ENCODE measurements at places on chromosomes 7 and 10.

DNA sequence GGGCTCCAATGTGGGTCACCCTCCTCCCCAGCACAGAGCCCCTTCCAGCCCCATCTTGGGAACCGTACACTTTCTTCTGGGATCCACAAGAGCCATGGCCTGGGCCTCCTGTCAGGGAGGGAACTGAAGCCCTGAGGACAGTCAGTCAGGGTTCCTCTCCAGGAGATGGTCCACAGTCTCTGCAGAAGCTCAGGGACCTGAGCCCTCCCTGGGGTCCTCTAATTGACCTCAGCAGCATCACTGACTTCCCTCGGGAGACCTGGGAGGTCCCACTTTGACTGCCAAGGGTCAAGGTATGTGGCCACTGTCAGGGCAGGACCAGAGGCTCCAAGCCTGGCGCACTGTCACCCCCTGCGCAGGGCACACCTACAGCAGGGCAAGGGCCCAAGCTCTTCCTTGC, 32.3 kb downstream of the NOD1 start:
- no peak for DNase-seq

DNA sequence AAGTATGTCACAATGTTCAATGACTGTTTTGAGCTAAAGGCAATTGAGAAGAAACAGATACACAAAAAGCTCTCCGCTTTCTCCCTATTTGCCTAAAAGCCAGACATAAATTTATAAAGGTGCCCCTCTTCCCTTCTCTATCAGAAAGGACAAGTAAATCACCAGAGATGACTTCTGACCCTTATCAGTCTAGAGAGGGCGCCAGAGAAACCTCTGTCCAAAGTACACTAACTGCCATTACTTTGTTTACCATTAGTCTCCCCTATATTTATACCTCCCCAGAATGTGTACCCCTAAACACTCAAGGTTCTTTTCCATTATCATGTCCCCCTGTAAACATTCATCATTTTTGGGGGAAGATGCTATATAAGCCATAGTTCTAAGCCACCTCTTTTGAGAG, 49.3 kb downstream of the TPK1 start:
- DNase-seq: peak; percentile 35

DNA sequence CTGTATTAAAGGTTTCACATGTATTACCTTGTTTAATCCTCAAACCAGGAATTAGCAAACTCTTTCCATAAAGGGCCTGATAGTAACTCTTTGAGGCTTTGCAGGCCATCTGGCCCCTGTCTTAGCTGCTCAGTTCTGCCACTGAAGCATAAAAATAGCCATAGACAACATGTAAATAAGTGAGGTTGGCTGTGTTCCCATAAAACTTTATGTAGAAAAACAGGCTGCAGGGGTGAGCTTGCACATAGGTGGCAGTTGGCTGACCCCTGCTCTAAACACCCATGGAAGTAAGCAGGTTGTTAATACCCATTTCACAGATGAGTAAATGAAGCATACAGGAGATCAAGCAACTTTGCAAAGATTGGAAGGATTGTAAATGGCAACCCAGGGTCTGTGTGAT, 1279.2 kb upstream of the AUTS2 start:
- DNase-seq: no peak

DNA sequence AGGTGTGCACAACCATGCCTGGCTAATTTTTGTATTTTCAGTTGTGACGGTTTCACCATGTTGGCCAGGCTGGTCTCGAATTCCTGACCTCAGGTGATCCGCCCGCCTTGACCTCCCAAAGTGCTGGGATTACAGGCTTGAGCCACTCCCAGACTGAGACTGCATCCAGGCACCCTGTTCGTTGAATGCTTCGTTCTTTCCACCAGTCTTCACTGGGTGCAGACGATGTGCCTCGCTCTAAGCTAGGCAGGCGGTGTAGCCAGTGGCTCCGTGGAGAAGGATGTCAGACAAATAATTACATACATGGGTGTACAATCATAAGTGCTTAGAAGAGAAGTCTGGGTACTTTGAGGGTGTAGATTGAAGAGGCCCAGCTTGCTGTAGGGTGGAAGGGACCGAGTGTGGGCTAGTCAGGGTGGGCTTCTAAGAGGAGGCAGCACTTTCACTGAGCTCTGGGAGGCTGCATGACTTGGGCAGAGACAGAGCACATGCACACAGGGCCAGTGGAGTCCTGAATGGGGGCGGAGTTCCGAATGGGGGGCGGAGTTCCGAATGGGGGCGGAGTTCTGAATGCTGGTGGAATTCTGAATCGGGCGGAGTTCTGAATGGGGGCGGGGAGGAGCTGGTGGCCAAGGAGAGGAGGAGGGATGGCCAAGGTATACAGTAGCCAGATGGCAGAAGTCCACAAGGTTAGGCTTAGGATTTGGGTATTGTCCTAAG, 74.3 kb downstream of the COL26A1 start:
- peak; percentile 65 for DNase-seq

DNA sequence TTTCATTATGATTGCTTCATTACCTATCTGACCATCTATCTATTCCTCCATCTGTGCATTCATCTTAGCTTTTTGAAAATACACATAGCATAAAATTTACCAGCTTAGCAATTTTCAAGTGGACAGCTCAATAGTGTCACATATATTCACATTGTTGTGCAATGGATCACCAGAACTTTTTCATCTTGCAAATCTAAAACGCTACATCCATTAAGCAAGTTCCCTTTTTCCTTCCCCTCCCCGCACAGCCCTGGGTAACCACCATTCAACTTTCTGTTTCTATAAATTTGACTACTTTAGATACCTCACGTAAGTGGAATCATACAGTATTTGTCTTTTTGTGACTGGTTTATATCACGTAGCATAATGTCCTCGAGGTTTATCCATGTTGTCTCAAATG, 78.0 kb upstream of the ADRB1 start:
- DNase-seq: no peak

DNA sequence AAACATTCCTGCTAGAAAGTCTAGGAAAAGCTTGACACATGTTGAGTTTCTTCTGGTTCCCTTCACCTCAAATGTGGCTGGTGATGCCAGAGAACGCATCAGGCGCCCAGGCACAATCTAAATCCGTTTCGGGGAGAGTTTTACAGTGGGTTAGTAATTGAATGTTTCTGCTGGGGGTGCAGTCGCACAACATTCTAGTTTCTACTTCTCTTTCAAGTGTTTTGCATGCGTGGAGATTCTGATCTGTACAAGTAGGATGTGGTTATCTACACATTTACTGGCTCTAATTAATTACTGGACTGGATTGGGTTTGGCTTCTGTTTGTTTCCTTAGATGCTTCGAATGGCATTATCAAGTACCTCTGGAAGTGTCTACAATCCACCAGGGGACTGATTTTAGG, 173.8 kb downstream of the TMEM26 start:
- DNase-seq: no peak

DNA sequence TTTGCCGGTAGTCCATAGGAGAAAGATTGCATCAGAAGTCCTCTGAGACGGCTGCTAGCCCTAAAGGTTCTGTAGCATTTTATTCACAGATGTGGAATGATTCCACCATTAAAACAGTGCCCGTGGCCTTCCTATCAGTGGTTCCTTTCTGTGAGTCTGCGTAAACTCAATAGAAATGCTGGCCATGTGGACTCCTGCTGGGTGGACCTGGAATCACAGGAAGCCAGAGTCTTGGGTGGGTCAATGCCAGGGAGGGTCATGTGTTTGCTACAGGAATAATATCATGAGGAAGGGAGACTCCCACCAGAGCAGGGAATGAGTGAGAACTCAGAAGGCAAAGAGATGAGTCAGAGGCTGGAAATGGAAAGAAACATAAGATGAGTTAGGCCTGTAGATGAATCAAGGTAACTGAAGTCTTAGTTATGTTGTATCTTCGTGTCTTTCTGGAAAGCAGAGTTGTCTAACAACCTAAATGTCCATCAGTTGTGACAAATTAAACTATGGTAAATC, 410.4 kb upstream of the AUTS2 start:
- DNase-seq: no peak

DNA sequence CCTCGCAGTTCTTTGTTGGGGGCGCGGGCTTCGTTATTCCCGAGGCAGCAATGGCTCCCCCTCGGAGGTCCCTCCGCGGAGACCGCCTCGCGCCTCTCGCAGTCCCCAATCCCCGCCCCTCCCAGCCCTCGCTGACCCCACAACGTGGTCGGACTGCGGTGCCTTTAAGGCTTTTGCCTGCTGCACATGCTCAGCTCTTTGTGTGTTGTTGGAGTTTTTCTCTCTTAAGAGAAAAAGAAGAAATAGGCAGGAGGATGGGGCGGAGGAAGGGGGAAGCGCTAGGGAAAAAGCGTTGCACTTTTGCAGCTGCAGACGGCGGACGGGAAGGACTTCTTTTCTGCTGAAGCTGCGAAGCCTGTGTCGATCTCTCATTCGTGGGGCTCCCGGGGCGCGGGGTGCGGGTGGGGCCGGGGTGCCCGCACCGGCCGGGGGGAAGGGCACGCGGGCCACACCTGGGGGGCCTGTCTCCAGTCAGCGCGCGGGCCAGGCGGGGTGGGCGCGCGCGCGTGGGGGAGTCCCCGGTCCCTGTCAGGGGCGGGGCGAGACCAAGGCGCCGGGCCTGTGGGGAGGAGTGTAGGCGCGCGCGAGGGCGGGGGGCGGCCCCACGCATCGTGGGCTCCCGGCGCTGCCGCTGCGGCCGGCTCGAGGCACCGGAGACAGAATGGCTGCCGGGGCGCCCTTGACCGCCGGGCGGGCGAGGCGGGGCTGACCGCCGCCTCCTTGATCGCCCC, 445 bp upstream of the ATRNL1 start:
- peak; percentile 80 for DNase-seq

GRCh38 chr10:77716458-77717317, 79.1 kb upstream of the KCNMA1 start:
- no peak for DNase-seq

GRCh38 chr7:90629297-90629918, 33.3 kb downstream of the CDK14 start:
- DNase-seq: peak; percentile 70

- no peak for DNase-seq
These were observed 50.1 kb upstream of the ADAM12 start for GRCh38 chr10:126438407-126438783.

DNA sequence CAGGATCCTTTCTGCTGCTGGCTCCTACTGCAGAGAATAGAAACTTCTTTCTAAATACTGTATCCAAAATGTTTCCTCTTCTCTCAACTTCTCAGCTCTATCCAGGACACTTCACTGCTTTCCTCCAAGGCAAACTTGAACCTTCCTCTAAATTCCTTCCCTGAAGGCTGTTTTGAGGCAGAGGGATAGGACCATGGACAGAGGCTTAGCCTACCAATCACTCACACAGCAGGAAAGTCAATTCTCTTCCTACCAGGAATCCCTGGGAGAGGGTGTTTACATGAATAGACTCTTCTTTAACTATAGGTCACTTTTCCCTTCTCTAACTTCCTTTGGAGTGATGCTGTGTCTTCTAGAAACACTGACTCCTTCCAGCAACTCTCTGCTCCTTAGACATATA, 115.6 kb upstream of the MKLN1 start:
- peak; percentile 69 for DNase-seq

DNA sequence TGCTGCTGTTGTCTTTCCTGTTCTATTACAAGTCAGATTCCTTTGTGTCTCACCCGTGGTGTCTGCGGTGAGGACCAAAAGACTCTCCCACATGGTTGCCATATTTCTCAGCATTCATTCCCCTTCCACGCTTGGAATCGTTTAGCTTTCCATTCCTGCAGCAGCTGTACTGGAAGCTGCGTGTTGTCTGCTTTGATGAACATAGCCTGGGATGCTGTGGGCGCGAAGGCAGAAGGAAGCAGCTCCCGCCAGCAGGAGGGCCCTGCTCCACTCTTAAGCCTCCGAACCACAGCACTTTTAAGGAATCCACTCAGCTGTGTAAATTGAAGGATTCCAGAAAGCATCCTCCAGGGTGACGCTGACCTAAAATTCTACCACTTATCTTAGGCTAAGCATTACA, 303.6 kb upstream of the PITRM1 start:
- DNase-seq: peak; percentile 60

GRCh38 chr7:98387131-98387530, 13.8 kb downstream of the BAIAP2L1 start:
- no peak for DNase-seq

GRCh38 chr7:11170175-11170574, 196.5 kb downstream of the PHF14 start:
- DNase-seq: no peak

- DNase-seq: no peak
These were observed 154.0 kb upstream of the C7orf33 start for GRCh38 chr7:148436571-148436970.

GRCh38 chr10:101709359-101710058, 14.5 kb upstream of the FBXW4 start:
- no peak for DNase-seq

DNA sequence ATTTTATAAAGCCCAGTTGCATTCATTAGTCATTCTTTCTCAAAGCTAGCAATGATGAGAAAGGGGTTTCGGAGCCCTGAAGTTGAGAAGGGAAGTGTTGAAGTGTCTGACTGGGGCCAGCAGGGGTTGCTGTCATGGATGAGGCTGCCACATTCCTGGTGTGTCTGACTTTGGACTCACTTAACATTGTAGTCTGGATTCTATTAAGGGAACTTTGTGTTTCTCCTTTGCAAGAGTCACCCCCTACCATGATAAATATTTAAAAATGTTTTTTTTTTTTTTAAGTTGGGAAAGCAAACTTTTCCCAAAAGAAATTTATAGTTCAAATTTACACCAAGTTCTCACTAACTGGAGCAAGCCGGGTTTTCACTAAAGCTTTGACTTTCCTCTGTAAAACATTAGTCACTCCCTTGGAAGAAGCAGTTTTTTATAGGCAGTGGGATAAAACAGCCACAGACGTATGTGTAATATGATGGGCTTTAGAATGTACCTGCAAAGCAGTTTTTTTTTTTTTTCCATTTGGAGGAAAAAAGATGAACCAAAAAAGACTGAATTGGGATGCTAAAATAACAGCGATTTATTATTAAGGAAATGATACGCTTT, 243.6 kb downstream of the TWIST1 start:
- DNase-seq: peak; percentile 48

DNA sequence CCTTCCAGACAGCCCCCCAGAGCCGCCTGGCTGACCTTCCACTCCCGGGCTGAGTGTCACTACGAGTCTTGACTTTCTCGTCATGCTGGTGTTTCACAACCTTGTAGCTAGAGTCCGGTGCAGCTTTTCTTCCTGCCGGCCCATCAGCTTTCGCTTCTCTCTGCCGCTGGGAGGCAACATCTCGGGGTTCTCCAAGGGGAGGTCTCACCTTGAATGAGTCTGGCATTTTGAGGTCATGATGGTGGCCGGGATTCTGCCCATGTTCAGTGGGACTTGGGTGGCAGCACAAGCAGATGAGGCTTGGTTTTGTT, 285.2 kb downstream of the CAMK1D start:
- no peak for DNase-seq

DNA sequence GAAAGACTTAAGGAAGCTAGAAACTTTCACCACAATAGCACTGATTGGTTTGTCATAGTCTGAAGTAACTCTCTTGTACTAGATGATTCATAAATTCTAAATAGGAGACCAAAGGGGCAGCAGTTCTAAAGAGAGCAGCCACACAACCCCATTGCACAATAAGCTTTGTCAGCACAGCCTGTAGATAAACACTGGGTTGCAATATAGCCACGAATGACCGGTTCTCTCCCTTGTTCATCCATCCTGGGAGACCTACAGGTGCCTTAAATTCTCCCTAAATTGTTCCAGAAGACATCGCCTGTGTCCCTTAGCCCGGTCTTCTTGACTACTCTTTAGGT, 167.0 kb downstream of the SNX13 start:
- DNase-seq: no peak
